ENCODE measurements at places on chromosomes 11 and 22.

DNA sequence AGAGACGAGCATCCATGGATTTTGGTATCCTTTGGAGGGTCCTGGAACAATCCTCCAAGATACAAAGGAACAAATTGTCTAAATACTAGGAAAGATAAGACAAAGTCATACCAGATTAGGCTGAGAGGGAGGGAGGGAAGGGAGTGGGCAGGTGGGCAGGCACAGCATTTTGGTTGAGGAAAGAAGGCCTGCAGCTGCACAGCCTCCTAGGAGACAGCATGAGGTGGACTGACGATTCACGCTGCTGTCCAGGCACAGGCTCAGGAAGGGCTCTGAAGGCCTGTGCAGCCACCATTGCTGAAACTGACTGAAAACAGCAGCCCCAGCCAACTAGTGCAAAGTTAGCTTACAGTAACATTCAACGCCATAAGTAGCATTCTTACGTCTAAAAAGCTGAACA, 64.7 kb downstream of the PACSIN2 start:
- no peak for DNase-seq

GRCh38 chr22:41343717-41344116, 38.0 kb upstream of the TEF start:
- no peak for DNase-seq

GRCh38 chr11:2791521-2792380, 92.0 kb upstream of the KCNQ1OT1 start:
- DNase-seq, result peak; percentile 26

DNA sequence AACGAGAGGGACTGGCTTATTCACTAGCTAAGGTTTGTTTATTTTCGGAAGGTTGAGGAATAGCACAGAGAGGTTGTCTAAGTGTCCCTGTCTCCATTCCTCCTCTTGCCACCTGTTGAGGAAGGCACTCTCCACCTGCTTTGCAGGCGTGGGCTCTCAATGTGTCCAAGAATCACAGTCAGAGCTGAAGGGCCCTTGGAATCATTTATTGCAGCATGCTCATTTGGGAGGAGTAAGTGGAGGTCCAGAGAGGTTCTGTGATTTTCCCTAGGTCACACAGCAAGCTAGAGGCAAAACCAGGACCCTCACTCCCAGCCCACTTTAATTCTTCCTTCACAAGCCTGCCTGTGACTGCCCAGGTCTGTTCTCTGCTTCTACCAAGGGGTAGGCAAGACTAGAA, 21.3 kb downstream of the ZBTB16 start:
- DNase-seq, result no peak

DNA sequence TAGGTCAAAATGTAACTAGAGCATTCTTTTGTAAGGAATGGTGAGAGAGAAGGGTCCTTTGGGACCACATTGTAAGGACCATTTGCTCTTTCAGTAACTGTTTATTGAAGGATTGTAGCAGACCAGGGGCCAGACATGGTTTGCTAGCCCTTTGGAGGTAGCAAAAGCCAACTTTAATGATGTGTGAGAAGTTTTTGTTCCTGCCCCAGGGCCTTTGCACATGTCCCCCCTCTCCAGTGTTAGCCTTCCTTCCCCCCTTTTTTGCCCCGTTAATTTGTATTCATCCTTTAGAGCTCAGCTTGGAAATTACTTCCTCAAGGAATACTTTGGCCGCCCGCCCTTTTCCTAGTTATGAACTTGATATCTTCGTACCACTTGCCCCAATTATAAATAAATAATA, 9.0 kb downstream of the LIMK2 start:
- no peak for DNase-seq

GRCh38 chr11:96228473-96228891, 114.5 kb downstream of the MAML2 start:
- DNase-seq, result no peak

- no peak for DNase-seq
Observed at GRCh38 chr11:47212938-47213337, 1.8 kb upstream of the DDB2 start.

GRCh38 chr11:20353829-20354434, 9.6 kb upstream of the HTATIP2 start:
- DNase-seq, result peak; percentile 31

DNA sequence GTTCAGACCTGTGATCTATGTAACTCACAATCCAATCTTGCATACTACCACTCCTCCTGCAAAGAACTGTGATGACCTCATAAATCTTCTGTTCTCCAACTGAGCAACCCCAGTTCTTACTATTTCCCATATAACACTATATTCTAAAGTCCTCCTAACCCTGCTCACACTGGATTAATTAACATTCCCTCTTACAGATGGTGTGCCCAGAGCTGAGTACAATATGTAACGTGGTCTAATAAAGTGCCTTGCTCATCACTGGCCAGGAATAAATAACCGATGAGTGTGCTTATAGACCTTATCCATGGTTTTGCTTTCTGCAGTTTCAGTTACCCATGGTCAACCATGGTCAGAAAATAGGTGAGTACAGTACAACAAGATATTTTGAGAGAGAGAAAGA, 28.6 kb downstream of the PRCP start:
- DNase-seq, result no peak

DNA sequence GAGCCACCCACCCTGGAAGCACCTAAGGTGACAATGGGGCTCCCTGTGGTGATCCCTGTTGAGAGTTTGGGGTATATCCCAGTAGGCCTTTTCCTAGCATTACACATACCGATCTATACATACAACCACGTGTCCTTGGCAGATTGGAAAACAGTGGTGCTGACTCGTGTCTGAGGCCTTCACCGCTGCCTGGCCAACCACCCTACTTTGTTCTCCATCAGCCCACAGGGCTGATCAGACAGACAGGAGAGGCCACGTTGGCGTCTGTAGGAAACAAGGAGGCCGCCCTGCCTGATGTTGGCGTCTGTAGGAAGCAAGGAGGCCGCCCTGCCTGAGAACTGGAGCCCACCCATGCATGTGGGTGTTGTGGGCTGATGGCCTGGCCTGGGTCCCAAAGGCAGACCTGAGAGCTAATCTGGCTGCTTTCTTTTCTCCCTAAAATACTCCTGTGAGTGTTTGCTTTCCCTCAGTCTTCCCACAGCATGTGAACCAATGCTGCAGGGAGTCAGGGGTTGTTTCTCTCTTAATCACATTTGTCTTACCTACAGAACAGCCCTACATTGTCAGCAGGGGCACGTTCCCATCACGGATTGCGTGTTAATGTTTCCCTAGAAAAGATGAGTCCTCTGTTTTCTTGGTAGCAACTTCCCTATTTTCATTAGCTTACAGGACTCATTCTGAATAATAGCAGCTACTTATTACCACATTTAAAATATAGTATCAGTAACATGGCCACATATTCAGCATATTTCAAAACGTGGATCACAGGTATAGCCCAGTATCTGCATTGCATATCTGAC, 57.2 kb downstream of the SBF1 start:
- DNase-seq, result no peak

DNA sequence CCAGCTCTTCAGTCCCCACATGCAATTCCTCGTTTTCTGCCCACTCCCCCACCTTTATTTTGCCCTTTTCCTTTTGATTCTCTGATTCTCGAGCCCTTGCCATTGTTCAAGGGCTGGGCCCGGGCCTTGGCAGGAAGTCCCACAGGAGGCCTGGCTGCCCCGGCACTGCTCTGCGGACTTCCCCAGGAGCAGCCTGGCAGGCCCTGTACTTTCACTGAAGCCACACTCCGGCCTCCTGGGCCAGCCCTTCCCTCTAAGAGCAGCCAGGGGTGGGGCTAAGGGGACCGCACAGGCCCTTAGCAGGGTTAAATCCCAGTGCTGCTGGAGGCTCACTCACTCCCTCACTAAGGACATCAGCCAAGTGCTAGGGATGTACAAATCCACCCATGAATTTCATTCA, 4.1 kb downstream of the LRRC32 start:
- DNase-seq, result no peak
